ENCODE measurements at places on chromosomes 7 and 10.

GRCh38 chr7:139118805-139119485, 9.4 kb upstream of the ZC3HAV1 start:
- DNase-seq, result peak; percentile 47

DNA sequence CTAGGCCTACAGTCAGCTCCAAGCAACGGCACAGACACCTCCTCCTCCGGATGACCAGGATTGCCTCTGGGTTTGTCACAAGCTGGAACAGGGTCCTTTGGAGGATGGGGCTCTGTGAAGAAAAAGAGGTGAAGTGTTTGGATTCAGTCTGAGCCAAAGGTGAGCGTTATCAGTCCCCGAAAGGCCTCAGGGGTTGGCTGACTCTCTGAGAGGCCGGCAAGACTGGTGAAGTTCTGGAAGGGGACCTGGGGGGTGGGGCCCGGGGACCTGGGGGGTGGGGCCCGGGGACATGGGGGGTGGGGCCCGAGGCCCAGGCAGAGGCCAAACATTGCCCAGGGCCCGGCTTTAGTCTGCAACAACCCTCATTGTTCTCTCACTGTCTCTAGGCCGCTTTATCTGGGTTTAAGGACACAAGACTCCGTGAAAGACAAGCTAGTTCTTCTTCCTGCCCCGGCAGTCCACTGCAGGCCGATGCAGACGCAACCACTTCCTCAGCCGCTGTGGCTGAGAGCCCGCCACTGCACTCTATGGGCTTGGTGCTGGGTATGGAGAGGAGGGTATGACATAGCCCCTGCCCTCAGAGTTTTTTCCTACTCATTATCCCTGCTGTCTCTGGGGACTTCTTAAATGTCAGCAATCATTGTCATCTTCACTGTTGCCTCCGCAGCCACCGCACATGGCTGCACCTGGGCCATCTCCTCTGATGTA, 27.4 kb upstream of the PSAP start:
- DNase-seq, result no peak

- no peak for DNase-seq
These were observed 46.1 kb downstream of the ZCCHC24 start for GRCh38 chr10:79399223-79399831.

- DNase-seq, result no peak
These were observed 7.3 kb upstream of the MNX1 start for GRCh38 chr7:157017603-157018327.

DNA sequence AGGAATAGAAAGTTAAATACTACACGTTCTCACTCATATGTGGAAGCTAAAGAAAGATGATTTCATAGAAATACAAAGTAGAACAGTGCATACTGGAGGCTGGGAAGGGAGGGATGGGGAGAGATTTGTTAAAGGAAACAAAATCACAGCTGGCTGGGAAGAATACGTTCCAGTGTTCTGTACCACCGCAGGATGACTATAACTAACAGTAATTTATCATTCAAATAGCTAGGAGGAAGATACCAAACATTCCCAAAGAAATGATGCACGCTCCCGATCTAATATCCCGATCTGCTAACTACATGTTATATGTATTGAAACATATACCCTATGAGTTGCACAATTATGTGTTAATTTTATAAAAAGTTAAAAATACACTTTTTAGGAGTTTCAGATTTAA, 162.3 kb downstream of the ZMYND11 start:
- no peak for DNase-seq

DNA sequence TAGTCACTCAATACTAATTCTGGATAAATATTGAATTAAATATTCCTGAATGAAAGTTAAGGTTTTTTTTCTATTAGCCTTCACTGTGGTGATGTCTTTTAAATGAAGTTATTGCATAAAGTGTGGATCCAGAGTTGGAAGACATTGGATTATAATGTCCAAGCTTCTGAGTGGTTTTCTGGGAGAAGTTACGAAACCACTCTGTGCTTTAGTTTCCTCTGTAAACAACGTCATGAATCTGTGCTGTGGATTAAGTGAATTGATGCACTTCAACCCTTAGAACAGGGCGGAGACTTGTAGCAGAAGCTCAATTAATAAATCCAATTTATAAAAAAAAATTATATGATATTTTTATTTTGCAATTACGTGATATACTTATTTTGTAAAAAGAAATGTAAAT, 271.7 kb downstream of the BICC1 start:
- DNase-seq, result no peak

GRCh38 chr10:74967911-74968666, 141.7 kb downstream of the KAT6B start:
- DNase-seq, result peak; percentile 22

- no peak for DNase-seq
These were observed 158.0 kb downstream of the CACNB2 start for GRCh38 chr10:18298256-18298655.

DNA sequence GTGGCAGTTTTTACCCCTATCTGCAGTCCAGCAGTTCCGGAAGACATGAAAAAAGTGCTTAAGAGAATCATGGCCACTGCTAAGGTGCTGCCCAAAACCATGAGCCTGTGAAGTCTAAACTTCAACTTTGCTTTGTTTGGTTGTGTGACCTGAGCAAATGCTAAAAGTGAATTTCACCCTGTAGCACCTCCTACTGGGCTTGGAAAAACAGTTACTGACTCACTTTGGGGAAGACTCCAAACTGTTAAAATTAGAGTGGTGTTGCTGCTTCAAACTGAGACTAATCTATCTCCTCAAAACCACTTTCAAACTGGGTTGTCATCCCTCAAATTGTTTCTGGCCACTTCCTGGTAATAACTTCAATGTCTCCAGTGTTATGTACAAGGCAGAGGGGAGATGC, 21.3 kb downstream of the MKX start:
- DNase-seq, result no peak

GRCh38 chr10:62866451-62866850, 50.3 kb upstream of the EGR2 start:
- DNase-seq, result no peak

DNA sequence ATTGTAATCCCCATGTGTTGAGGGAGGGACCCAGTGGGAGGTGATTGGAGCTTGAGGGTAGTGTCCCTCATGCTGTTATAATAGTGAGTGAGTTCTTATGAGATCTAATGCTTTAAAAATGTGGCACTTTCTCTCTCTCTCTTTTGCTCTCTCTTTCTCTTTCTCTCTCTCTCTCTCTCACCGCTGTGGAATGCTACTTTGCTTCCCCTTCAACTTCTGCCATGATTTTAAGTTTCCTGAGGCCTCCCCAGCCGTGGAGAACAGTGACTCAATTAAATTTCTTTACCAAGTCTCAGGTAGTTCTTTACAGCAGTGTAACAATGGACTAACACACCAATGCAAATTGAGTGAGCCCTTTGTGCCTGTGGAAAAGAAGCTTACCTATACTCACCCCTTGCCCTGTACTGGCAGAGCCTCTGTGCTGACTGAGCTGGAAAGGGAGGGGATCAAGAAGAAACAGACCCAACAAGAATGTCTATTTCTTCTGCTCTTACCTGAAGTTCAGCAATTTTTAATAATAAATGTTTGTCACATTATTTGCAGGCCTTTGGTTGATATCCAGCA, 642.5 kb upstream of the KCND2 start:
- DNase-seq, result no peak

DNA sequence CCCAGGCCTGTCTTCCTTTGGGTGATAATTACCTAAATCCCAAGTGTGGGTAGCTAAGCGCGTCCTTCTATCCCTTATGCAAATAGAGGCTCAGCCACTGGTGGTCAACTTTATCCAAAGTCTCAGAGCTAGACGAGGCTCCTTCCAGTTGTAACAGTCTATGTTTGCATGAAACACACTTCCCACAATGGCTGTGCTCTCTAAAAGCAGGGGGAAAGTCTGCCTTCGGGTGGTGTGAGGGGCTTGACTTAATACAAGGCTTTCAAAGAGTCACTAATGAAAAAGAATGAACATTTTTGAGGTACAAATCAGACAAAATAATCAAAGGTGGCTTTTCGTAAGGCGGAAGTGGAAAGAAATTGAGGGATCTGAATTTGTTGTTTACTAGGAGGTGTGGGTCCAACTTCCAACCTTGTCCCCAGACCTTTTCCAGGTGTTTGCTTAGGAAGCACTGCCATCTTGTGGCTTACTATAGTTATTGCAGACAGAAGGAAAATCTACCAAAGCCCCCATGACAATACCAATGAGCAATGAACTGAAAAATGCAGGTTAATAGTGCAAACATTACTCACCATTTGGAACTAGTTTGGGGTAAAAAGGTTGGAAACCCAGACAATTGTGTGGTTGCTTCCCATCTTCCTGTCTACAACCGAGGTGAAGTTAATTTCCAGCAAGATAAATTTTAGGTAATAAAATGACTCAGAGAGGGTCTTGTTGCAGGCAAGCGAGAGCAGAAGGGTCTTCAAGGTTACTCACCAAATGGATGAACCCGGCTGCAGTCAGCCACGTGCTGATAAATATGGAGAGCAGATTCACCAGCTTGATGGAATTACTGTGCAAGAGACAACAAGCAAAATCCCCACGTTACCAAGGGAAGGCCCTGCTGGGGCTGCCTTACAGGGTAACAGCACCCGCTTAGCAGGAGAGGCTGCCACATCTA, 525.7 kb downstream of the KCNMA1 start:
- DNase-seq, result peak; percentile 22

Data from CD4-positive, alpha-beta memory T cell (primary cell).